Left renal cortex interstitium (tissue), 4 donors: ENCODE measurements at places on chromosomes 12 and 14.

DNA sequence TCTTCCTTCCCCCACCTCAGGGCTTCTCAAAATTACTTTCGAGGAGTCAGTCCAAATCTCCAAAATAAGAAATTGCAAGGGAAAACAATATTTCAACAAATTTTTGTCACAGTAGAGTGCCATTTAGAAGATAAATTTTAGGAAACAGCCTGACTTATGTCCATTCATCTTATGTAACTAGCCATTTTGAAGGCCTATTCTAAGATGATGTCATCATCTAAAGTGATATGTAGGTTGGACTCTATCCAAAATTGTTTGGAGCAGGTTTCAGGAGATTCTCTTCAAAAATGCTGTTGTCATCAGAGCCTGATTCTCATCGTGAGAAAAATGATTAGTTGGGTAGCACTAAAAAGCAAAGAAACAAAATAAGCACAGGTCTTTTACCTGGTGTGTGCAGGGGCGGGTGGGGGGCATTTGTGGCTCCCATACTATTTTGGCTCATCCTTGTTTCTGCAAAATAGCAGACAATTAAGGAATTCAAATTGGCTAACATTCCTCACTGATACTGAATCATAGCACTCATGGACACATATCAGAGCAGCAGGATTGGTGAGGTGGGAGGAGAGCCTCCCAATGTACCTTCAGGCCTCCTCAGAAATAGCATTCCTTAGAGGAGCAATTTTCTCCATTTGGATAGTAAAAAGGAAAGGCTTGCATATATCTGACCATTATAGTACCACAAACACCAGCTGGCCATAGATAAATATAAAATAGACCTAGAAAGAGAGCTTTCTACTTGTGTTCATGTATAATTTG lies 360.9 kb upstream of the NAV3 start:
- DNase-seq: no peak

DNA sequence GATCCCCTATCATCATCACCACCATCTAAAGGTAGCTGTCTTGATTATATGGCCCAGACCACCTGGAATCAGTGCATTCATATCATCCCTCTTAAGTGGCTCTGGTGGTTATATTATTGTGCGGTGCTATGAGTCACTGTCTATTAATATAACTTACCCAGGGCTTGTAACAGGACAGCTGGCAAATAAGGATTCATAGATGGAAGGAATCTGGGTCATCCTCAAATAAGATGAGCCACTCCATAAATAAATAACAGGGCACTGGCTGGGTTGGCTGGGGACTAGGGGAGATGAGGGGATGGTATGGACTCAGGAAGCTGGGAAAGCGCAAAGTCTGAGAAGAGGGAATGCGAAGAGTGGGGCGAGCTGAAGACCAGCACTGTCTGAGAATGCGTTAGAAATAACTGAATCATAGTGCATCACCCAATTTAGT lies 216.1 kb downstream of the NUAK1 start:
- no peak for DNase-seq

- no peak for DNase-seq
Observed at GRCh38 chr12:128784030-128784760, 39.6 kb downstream of the SLC15A4 start.

- DNase-seq: no peak
Observed at GRCh38 chr12:18919871-18920511, 182.1 kb downstream of the CAPZA3 start.

DNA sequence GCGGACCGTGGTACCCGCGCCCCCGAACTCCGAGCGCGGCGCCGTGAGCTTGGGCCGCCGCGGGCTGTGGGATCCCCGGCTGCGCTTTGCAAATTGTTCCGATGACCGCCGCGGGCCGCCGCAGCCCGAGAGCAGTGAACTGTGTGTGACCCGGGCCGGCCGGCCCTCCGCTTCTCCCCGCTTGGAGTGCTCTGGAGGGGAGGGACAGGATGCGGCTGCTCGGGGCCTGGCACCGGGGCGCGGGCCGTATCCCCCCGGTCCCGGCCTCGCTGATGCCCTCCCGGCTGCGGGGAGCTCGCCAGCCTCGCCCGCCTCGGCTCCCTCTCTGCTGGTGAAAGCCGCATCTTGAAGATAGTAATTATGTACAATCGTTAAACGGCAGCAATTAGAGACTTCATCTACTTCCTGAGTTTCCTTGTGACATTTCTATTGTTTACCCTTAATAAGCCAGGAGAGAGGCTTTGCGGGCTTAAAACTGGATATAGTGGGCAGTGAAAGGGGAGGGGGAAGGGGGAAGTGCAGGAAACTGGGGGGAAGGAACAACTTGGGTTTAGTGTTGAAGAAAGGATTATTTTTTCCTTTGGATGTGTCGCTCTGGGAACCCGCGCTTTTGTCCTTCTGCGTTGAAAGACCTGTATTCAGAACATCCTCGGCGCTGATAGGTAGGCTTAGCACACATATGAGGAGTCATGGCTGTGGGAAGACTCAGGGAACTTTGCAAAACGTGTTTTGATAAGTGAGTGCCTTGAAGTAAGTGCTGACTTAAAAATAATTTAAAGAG lies 1.2 kb downstream of the PELI2 start:
- DNase-seq: no peak

GRCh38 chr14:61444215-61444768 lies 122.9 kb downstream of the PRKCH start:
- no peak for DNase-seq

- no peak for DNase-seq
Observed at GRCh38 chr12:27335364-27336281, 3.0 kb downstream of the BMAL2 start.

GRCh38 chr14:58778202-58778601 lies 140.4 kb downstream of the DACT1 start:
- DNase-seq: no peak

DNA sequence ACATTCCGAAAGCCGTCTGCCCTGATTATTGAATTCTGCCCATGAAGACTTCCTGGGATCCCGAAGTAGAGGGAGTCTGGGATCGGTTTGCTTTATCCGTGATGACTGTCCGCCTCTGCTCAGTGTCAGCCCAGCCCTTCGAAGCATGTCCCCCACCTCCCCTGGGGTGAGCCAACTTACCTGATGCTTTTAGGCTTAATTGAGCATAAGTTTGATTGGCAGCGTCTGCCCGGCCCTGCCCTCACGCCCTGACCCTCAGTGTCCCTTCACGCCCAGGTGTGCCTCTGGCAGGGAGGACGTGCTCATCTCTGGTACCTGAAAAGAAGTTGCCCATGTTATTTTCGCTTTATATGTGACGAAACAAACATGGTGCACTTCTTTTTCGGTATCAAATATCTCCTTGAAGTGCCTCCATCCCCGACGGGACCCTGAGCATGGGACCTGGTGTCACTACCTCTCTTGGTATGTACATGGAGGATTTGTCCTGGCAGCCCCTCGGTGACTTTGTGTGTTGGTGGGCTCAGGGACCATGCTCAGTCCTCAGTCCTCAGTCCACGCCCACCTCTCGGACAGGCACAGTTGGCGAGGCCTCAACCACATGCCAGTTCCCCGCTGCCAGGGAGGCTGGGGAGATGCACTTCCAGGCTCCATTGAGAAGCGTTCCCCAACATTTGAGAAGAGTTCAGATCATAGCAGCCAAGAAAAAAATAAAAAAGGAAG lies 130.1 kb upstream of the RTL1 start:
- no peak for DNase-seq

GRCh38 chr14:96098309-96098998 lies 59.3 kb downstream of the C14orf132 start:
- no peak for DNase-seq

- no peak for DNase-seq
Observed at GRCh38 chr12:4734625-4735340, 14.6 kb downstream of the GALNT8 start.

- no peak for DNase-seq
Observed at GRCh38 chr14:91830777-91831176, 36.6 kb downstream of the TC2N start.

DNA sequence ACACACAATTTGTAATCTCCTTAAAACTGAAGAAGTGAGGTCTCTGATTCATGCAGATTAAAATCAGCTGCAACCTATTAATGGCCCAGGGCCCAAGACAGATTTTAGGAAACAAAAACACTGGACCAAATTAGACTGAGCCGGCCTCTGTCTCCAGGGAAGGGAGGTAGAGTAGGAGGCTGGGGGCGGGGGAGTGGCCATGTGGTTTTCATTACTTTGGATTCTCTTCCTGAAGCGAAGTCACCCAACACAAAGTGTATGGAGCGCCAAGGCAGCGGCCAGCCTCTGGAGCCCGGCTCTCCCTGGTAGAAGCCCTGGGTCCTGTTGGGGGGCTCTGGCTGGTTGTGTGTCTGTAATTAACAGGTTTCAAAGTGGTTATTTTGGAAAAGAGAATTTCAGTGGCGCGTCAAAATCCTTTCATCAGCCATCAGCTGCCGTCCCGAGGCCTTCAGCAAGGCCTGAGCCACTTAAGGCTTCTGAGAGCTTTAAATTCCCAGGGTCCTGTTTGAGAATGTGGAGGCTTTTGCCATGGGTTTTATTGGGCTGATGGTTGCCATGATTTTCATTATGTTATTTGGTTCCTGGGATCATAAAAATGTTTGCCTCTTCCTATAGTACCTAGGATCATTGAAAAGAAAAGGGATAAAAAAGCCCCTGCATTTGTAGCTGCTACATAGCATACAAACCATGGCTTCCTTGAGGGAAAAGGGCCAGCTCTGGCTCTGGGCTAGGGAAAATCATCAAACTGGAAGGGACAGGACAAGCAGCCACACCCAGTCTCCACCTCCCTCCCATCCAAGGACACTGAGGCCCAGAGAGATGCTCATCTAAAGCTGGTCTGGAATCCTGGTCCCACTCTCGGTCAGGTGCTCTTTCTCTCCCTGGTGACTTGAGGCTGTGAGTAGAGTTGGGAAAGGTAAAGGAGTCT lies 282.4 kb downstream of the ZFP36L1 start:
- DNase-seq: no peak

DNA sequence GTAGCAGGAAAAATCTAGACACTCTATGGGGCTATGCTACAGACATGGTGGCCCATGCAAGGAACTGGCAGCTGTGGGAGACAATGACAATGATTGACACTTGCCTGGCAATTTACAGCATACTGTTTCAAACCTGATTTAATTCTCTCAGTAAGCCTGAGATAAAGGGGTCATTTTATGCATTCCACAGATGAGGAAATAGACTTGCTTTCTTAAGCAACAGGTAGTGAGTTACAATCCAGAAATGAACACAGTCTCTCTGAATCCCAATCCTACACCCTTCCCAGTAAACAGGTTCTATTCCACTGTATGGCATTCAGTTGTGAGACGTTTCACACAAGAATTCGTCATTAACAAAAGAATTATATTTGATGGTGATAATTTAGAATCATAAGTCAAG lies 15.5 kb upstream of the PCNX1 start:
- DNase-seq: no peak

DNA sequence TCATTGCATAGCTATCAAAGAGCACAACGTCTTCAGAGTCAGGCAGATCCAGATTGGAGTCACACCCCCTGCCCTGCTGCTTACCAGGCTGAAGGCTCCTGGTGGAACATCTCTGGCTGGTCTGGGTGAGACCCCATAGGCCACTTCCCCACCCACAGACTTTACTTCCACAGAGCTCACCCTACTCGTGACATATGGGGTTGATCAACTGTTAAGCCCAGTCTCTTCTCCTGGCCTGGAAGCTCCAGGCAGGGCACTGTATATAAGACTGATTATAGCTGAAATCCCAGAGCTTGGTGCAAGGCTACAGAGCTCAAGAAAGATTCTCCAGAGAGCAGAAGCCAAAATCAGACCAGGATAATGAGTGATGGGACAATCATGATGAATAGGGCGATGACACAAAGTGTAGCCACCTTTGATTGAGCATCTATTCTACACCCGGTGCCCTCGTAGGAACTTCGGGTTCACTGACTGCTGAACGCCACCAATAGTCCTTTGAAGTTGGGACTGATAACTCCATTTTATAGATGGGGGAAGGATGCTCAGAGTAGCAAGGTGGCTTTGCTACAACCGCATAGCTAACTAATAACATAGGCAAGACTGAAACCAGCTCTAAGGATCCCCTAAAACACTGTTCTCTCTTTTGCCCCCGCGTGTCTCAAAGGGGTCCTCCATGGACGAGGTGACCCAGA lies 287.8 kb downstream of the BCL11B start:
- DNase-seq: no peak

GRCh38 chr14:68042586-68043210 lies 223.1 kb downstream of the RAD51B start:
- DNase-seq: no peak

GRCh38 chr14:100211366-100211765 lies 27.6 kb upstream of the YY1 start:
- no peak for DNase-seq

DNA sequence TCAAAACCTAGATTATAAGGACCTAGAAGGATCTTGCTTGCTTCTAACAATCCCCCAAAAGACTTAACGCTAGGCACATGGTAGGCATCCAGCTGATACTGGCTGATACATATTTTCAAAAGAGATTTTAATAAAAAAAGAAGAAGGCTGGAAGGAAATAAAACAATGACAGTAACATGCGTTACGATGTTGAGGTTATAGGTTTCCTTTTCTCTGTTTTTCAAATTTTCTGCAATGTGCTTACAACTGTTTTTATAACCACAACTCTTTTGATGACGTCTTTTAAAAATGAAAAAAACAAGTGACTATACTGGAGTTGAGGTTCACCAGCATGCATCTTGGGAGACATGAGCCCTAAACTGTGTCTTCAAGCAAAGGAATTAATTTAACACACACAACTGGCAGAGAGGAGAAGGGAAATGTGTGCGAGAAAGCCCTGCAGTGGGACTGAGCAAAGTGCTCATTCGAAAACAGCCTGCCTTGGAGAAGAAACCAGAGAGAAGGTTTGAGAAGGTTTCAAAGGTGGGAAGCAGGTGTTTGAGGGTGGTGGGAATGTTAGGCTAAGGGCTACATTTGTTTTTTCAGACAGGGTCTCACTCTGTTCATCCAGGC lies 80.4 kb downstream of the DUSP16 start:
- DNase-seq: no peak

GRCh38 chr14:59294662-59294992 lies 106.2 kb downstream of the DAAM1 start:
- no peak for DNase-seq

- no peak for DNase-seq
Observed at GRCh38 chr14:94001501-94002396, 4.6 kb downstream of the CCDC197 start.

- DNase-seq: no peak
Observed at GRCh38 chr14:59474172-59474571, 9.0 kb upstream of the GPR135 start.

DNA sequence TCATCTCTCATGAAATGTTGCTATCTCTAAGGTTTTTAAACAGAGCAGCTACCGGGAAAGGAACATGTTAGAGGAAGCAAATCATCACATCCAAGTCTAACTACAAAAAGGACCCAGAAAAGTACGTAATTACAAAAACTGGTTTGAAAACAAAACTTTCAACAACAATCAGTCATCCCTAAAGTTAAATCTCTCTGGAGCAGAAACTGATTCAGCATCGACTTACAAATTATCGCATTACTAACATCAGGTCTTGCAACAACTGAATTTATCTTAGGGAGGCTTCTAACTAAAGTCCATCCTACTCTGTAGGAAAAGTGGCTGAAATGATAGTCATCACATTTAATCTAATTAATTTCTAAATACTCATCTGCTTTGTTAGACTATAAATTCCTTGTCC lies 137.0 kb downstream of the MED13L start:
- no peak for DNase-seq
